ENCODE measurements at places on chromosomes 6 and 20. TPM values are rescaled to one million over a fixed set of nuclear protein-coding genes. Genes with fewer than 3 reads are reported as not detected.

PRRT1 gene
- 0.43 TPM for total RNA-seq

DNA sequence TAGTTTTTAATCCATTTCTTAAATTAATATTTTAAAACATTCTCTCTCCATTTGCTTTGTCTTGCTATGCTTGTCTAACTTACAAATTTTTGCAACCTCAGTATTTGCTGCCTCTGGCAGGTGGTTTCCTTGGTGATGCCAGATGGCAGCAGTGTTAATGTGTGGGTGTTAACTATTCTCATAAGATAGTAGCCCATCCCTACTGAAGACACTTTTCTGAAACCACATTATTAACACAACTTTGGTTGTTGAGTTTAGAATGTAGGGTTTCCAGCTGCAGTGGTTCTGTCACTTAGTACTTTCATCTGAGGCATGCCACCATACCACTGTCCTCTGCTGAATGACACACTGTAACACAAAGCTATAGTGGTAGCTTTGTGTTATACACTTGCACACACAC is 75.1 kb downstream of the MYO6 start:
- DNase-seq: no peak

DNA sequence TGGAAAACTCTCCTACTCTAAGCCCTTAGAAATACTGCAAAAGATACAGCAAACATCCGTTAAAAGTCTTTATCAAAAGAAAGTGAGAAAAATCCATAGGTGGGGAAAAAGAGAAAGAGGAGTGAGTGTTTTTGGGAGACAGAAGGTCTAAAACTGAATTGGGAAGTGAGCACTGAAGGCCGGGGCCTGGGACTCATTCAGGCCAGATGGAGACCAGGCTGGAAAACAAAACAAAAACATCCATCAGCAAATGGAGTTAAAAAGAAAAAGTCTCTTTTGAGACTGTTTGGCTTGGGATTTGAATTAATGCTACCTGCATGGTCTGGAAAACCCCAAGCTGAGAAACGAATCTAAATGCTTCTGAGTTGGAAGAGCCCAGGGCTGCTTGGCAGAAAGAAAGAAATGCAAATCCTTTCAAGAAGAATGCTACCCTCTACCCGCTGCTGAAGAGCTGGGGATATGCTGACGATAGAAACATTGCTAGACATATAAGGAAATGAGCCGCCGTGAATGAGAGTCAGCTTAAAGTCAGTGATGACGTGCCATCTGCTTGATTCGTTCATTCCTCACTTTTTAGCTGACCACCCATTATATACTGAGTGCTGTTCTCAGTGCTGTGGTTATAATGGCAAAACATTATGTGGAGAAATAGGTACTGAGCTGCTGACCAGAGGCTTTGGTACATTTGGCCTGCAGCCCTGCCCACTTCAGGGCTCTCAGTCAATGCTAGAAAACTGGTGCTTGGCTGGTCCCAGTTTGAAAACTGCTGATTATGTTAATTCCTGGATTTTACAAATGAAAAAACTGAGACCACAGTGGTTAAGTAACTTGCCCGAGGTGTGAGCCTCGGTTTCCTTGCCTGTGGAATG is 28.0 kb upstream of the TULP4 start:
- DNase-seq: peak; percentile 30

DNA sequence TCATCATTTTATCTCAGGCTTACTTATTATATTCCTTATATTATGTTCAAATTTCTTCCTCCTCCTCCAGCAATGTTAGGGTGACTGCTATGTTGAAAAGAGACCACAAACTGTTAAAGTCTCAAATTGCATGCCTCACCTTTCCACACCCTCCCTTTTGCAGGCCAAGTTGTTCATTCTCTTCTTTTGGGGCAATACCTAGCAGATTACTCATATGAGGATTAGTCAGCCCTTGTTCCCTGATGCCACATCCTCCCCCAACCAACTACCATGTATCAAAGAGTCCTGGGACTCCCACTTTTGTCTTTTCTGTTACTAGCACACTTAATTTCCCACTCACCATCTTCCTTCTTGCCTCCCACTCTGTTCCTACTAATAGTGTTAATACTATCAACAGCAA is 434.7 kb downstream of the BCKDHB start:
- DNase-seq: peak; percentile 17

- DNase-seq: no peak
Observed at GRCh38 chr20:32960849-32961731, 43.1 kb downstream of the SUN5 start.

HLA-DPA1 gene
- total RNA-seq: 11.5 TPM

GRCh38 chr20:49360242-49360968 is 82.5 kb upstream of the ZNFX1 start:
- DNase-seq: no peak

ABCC10 gene
- 27.8 TPM for total RNA-seq

CST5 gene
- total RNA-seq: not detected

TBXT gene
- not detected for total RNA-seq

DNA sequence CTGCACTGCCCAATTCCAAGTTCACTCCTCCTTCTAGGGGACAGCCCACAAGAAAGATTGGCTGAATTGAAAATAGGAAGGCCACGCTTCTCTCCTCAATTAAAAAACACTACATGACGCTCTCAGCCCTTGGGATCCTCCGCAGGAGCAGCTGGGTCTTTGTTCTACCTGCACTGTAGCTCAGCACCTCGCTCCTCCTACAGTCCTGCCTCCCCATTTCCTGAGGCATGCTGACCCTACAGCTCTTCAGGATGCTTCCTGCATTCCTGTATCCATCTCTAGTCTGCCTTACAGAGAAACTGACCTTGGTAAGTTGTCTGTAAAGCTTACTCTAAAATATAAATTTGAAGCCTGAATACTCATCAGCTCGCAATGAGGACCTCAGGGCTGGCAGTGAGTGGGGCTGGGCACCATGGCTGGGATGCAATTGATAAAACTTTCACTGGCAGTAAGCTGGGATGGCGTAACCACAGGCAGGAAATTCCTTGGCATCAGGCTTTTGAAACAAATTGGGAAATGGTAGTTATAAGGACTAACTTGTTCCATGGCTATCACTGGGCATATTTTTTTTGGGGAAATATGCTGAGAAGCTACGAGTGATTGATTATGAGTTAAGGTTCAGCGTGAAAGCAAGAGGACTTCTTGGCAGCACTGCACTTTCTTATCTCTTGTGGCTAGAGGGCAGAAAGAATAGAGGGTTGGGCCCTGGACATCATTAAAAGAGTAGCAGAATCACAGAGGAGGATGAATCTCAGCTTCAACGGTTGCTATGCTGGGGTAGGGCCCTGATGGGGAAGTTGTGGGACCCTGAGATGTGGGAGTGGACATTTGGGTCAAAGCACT is 11.7 kb upstream of the SIRPB1 start:
- DNase-seq: no peak

DNA sequence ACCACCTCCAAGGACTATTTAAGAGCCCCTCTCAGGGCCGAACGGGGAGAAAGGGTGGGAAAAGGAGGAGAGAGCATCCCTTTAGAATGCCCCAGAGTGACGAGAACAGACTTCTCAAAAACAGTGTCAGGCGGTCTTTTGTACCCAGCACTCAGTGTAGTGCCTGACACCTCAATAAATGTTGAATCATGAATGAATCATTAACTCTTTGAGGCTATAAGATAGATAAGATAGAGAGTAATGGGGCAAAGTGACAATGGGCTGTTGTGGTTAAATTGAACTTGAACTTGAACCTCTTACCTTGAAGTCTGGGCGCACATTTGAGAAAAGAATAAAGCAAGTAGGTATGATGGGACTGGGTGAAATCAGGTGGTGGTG is 7.4 kb downstream of the TCF21 start:
- no peak for DNase-seq

DNA sequence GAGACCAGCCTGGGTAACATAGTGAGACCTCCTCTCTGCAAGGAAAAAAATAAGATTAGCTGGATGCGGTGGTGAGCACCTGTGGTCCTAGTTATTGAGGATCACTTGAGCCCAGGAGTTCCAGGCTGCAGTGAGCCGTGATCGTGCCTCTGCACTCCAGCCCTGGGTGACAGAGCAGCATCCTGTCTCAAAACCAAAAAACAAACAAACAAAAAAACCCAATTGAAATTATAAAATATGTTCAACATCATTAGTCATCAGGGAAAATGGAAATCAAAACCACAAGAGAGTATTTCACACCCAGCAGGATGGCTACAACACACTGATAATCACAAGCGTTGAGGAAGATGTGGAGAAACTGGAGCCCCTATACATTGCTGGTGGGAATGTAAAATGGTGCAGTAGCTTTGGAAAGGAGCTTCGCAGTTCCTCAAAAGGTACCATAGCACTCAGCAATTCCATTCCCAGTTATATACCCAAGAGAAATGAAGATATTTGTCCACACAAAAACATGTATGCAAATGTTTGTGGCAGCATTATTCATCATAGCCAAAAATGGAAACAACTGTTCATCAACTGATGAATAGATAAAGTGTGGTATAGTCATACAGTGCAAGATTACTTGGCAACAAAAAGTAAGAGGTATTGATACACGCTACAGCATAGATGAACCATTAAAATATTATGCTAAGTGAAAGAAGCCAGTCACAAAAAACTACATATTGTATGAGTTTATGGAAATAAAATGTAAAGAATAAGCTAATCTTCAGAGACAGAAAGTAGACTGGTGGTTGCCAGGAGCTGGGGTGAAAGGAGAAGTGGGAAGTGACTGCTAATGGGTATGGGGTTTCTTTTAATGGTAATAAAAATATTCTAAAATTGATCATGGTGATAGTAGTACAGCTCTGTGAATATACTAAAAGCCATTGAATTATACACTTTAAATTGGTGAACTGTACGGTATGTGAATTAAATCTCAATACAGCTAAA is 38.7 kb upstream of the RIPOR2 start:
- DNase-seq: peak; percentile 60

- DNase-seq: no peak
Observed at GRCh38 chr6:31423550-31423949, 20.2 kb downstream of the MICA start.

CALHM4 gene
- not detected for total RNA-seq

- no peak for DNase-seq
Observed at GRCh38 chr6:94651239-94651638, 926.1 kb upstream of the MANEA start.

LY86 gene
- 1.5 TPM for total RNA-seq

MAPK13 gene
- 63.0 TPM for total RNA-seq

DNA sequence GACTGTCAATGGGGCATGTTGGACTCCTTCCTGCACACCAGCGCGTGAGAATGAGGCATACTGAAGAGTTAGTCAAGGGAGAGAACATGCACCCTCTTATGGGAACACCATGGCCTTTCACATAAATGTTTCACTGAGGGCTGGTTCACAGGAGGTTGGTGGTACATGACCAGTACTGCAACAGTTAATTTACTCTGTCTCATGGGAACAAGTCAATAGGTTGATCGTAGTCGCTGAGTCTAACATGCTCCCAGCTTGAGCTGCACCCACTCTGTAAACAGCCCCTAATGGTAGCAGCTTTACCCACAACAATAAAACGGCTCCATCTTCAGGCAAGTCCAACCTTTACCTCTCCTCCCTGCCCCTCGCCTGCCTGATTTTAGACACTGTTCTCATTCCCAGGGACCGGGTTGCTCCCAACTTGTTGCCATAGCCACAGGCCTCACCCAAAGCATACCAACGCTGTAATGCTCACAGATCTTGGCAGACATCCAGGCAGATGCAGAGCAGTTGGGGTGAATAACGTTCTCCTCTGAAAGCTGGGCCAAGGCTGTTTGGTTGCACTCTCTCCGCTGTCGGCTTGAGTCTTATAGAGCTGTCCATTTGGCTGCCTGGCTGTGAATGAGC is 111.3 kb downstream of the LY86 start:
- DNase-seq: no peak

ANGPT4 gene
- not detected for total RNA-seq

GRCh38 chr6:56999049-56999448 is 44.1 kb downstream of the BEND6 start:
- no peak for DNase-seq

- DNase-seq: no peak
Observed at GRCh38 chr6:42095094-42095493, 44.8 kb downstream of the TAF8 start.

DPPA5 gene
- total RNA-seq: not detected

DNA sequence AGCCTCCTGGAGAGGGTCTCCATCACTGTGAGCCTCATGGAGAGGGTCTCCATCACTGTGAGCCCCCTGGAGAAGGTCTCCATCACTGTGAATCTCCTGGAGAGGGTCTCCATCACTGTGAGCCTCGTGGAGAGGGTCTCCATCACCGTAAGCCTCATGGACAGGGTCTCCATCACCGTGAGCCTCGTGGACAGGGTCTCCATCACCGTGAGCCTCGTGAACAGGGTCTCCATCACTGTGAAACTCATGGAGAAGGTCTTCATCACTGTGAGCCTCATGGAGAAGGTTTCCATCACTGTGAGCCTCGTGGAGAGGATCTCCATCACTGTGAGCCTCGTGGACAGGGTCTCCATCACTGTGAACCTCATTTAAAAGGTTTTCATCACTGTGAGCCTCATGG is 140.0 kb downstream of the ERMARD start:
- no peak for DNase-seq

- no peak for DNase-seq
Observed at GRCh38 chr20:58618351-58619076, 32.6 kb upstream of the STX16 start.

SEL1L2 gene
- total RNA-seq: not detected

GRCh38 chr20:9051508-9051907 is 17.4 kb upstream of the PLCB4 start:
- no peak for DNase-seq

GRCh38 chr6:4611429-4612129 is 164.6 kb upstream of the CDYL start:
- DNase-seq: no peak

DNA sequence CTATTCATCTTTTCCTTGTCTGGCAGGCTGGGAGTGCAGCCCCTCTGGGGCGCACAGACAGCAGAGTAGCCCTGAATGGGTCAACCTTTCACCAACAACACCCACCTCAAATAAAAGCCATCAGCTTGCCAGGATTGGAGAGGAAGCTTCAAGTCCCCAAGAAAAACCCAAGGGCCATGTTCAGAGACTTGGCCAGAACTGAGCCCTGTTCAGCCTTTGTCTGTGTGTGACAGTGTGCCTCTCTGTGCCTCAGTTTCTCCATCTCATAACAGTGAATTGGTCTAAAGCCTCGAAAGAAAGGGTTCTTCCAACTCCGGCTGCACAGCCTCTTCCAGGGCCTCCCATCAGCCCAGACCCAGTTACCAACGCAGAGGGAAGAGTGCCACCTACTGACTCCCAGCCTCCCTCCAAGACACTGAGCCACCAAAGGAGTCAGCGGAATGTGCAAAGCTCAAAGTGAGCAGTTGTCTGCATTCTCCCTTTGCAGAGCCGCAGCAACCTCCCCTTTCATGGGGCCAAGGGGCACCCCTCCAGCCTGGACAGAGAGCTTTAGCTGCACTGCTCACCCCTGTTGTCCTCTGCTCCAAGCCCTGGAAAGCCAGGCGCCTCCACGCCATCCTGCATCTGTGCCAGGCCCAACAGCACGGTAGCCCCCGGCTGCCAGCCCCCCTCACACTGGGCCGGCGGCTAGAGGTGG is 82.7 kb upstream of the TOP1 start:
- DNase-seq: peak; percentile 45

DNA sequence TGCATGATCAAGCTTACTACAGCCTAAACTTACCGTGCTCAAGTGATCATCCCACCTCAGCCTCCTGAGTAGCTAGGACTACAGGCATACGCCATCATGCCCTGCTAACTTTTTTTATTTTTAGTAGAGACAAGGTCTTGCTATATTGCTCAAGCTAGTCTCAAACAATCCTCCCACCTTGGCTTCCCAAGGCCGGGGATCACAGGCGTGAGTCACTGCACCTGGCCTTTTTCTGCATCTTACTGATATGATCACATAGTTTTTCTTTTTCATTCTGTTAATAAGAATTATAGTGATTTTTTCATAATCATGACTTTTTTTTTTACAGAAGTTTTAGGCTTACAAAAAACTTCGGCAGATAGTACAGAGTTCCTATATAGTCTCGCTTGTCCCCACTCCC is 93.2 kb downstream of the KIF13A start:
- DNase-seq: no peak

GRCh38 chr6:43869792-43870659 is 100.0 kb downstream of the VEGFA start:
- DNase-seq: no peak

All from activated CD4-positive, alpha-beta T cell treated with anti-CD3 and anti-CD28 coated beads for 36 hours (primary cell).